ENCODE measurements at places on chromosomes 12 and 14.
A peak's percentile ranks its signal among the peaks of the same experiment; 100 is the strongest.

DNA sequence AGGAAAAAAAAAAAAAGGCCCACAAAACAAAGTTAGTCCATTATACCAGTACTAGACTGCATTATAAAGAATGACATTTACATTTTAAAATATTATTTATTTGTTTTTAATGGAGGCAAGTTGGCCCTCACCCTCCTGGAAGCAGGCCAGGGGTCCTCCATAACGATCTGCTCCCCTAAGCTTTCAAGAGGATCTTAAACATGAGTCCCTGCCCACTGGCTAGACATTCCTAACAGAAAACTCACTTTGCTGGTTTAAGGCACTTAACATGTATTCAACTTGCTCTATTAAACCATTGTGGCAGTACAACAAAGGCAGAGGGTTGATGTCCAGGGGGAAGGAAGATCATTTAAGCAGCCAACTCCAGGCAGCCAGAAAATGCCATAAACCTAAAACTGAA, 111.4 kb downstream of the STXBP6 start:
- no peak for DNase-seq

GRCh38 chr12:78885466-78885865, 20.9 kb downstream of the SYT1 start:
- peak; percentile 64 for DNase-seq

DNA sequence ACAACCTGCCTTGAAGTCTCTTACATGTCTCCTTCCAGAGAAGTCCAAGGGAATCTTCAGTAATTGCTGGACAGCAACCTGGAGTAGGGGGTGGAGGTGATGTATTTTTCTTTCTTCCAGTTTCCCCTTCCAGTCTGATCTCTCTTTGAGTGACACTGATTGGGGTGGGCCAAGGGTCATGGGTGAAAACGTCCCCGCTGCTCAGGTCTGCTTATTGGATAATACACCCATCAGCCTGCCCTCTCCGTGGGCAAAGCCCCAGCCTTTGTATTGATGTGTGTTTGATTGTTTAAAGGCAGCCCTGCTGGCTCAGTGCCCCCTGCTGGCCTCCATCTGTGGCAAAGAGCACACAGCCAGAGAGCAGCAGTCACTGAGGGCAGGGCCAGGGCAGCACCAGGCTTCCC, 35.7 kb upstream of the ATP2A2 start:
- peak; percentile 9 for DNase-seq

DNA sequence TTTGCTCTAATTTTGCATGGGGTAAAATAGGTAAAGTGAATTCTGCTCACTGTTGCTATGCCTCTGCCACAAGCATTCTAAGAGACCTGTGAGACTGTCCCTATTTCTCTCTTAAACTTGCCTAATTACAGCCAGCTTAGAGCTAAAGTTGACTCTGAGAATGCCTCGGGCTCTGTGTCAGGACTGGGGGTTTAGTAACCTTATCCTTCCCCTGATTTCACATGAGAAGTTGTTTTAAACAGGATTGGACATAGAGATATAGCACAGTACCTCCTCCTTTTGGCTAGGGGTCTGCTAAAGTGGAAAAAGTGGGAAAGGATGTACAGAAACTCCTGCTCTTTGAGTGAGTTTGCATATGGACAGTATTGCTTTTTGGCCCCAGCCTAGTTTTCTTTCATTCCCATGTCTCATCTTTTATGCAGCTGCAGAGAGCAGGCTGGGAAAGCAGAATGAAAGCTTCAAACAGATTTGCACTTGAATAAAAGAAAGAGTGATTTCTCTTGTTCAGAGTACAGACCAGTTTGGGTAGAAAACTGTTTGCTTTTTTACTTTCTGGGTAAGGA, 122.0 kb downstream of the RAD51B start:
- DNase-seq: no peak

DNA sequence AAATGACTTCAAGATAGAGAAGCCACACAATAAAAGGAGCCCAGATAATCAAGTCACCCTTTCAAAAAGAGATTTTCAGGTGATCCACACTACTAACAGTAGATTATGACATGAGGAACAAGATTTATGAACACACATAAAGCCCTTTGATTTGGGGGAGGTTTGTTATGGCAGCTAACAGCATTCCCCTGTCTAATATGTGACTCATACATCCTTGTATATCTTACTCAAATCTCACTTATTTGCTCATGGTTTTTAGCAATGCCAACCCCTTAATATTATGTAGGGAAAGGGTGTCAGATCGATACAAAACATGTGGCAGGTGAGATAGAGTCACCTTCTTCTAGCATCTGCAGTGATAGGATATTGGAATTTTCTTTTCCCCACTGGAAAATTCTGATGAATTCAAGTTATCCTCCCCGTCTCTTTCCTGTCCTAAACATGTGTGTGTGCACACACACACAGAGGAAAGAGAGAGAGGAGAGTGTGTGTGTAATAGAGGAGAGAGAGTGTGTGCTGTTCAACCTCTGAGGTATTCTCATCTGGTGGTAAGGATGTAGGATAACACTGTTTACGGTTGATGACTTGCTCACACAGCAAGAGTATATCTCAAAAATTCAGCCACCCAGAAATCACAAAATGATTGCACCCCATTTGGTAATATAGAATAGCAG, 319.9 kb downstream of the KCNC2 start:
- DNase-seq: peak; percentile 42

DNA sequence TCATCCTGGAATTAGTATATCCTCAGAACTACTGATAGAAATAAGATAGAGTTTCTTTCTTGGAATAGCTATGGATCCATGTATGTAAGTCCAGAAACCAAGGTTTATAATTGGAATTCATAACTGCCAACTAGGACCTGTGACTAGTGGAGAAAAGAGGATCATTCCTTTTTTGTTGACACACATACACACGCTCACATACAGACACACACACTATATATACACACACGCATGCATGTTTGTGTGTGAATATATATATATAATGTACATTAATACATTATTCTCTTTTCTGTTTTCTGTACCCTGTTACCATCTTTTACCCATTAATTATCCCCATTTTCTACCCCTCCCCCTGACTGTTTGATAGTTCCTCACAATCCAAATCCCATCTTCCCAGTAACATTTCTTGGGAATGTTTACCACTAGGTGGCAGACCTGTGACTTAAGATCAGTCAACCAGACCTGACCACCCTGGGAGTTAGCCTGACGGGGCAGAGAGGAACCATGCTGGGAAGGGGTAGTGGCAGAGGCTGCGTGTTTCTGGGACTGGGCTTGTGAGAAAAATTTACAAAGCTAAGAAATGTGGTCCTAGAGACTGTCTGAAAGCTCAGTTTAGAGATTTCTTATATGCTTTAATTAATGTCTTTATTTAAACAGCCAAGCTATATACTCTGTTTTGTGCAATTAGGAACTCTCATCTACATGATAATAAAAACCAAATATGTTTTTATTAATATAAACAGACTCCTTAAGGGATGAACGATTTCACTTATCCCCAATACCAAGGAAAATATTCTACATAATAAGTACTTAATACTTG, 308.0 kb downstream of the PPFIA2 start:
- peak; percentile 51 for DNase-seq

DNA sequence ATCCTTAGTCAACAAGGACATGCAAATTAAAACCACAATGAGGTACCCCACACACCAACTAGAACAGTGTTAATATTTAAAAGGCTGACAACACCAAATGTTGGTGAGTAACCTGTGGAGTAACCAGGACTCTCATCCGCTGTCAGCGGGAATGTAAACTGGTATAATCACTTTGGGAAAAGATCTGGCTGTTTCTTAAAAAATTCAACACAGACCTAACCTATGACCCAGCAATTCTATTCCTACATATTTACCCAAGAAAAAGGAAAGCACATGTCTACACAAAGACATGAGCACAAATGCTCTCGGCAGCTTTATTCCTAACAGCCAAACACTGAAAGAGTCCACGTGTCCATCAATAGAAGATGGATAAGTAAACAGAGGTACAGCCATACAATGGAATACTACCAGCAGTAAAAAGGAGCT, 26.6 kb downstream of the NRDE2 start:
- DNase-seq: no peak

GRCh38 chr14:96826818-96827217, 29.6 kb downstream of the VRK1 start:
- DNase-seq: no peak

DNA sequence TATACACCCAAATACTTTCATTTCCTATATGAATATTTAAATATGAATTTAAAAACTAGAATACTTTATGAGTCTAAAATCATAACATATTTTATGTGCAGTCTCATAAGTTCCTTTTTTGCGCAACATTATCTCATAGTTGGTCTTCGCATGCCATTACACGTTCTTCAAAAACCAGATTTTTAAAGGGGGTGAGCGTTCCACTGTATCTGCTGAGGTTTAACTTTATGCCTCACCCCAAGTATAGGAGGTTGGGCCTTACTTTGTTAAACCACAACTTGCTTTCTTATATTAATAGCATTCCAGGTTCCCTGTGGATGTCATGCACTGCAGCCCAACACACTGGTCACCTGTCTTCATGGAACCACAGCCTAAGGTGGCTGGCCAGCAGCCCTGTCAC, 118.6 kb downstream of the APAF1 start:
- no peak for DNase-seq

DNA sequence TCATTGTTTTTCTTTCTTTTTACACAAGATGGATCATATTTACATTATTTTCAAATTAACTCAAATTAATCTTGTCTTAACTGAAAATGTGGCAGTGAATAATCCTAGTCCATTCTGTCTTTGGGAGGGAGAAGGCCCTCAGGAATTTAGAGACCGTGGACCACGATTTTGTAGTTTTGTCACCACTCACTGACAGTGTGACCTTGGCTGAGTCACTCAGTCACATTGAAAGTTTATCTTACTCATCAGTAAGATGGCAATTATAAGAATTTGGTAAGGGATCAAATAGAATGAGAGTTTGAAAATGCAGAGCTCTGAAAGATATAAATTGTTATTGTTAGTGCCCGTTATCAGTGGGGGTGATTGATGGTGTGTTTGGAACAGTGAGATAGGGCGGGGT, 16.4 kb downstream of the FOXJ2 start:
- no peak for DNase-seq

GRCh38 chr12:123828854-123829547, 66.9 kb downstream of the DNAH10 start:
- DNase-seq: no peak

GRCh38 chr14:37546621-37547447, 48.2 kb downstream of the FOXA1 start:
- no peak for DNase-seq

DNA sequence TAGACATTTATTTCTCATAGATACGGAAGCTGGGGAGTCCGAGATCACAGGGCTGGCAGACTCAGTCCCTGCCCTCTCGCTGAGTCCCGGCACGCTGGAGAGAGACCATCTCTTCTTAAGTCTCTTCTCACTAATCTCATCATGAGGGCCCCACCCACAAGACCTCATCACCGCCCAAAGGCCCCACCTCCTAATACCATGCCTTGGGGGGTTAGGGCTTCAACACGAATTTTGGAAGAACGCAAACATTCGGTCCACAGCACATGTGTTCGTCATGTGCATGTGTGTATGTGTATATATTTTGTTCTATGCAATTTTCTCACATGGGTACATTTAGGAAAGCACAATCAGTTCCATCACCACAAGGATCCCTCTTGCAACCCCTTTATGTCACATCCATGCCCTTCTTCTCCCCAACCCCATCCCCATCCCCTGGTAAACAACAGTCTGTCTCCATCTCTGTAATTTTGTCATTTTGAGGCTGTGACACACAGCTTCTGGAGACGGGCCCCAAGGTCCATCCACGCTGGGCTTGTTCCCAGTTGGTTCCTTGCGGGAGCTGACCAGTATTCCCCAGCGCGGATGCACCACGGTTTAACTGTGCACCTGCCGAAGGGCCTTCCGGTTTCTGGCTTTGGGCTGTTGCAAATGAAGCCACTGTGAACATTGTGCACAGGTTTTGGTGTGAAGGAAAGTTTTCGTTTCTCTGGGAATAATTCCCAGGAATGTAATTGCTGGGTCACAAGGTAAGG, 317.5 kb upstream of the DIO3 start:
- DNase-seq: no peak

DNA sequence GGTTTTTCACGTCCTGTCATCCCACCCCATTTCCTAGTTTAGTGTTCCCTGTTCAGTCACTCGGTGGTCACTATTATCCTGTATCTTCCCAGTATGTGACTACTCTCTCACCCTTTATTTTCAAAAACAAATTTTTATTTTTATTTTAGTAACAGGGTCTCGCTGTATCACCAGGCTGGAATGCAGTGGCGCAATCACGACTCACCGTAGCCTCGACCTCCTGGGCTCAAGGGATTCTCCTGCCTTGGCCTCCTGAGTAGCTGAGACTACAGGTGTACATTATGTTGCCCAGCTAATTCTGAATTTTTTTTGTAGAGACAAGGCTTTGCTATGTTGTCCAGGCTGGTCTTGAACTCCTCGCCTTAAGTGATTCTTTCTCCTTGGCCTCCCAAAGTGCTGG, 20.1 kb upstream of the PRICKLE1 start:
- no peak for DNase-seq

GRCh38 chr14:70139384-70139783, 49.4 kb downstream of the SLC8A3 start:
- DNase-seq: no peak

DNA sequence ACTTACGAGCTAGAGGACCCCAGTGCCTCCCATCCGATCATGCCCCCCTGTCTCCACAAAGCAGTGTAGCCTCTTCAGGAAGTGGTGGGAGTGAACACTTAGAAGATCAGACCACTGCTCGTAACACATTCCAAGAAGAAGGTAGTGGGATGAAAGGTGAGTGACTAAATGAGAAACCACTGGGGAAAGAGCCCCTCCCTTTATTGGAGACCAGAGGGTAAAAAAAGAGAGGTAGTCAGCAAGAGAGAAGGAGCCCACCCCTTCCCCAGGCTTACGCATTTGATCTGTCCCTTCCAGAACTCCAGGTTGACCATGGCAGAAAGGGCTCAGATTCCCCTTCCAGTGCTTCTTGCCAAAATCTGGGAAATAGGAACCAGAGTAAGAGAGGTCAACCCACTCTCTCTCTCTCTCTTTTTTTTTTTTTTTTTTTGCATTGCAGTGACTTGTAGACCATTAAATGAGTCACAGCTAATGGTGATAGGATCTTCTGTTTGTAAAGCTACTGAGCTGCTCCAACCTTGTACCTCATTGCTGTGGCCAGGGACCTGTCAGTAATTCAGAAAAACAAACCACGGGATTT, 165.4 kb downstream of the GCH1 start:
- DNase-seq: peak; percentile 56

DNA sequence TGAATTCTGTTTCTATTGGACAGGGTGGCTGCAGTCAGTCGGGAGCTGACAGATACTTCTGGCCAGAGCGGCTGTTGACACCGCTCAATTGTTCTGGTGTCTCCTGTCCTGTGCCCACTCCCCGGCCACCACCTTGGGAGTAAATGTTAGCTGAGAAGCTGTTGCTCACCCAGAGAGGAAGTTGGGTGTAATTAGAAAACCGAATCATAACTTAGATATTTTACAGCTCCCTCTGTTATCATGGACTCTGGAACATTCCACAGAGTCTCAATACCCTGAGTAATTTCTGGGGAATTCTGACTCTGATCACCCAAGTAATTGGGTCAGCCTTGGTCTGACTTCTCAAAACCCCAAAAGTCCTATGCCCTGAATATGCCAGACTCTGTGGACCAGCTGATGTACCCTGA, 58.3 kb upstream of the RFLNA start:
- DNase-seq: no peak

- no peak for DNase-seq
Measured at GRCh38 chr12:108299516-108299915, 39.6 kb downstream of the CMKLR1 start.

All from SW480 (cell line).